Activated CD4-positive, alpha-beta memory T cell treated with anti-CD3 and anti-CD28 coated beads for 36 hours (primary cell): ENCODE measurements at places on chromosomes 4 and X.

DNA sequence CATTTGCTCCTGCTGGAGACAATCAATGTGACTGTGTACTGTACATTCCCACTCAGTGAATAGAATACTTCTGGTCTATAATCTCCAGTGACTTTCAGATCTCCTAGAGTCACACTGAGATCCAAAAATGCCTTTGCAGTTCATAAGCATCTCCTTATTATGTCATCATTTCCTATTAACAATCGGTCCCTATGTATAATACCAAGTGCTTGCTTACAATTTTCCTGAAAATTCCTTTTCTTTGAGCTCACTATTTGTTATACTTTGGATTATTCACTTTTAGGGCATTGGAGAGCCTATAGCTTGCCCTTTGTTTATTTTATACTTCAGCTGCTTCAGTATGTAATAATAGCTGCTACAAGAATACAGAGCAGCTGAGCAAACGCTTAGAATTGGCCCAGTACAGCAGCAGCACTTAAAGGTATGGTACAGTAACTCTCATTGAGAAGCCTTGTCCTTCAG, 313.0 kb downstream of the DCTD start:
- no peak for DNase-seq

GRCh38 chrX:15382813-15383212, 1.4 kb downstream of the VEGFD start:
- no peak for DNase-seq

DNA sequence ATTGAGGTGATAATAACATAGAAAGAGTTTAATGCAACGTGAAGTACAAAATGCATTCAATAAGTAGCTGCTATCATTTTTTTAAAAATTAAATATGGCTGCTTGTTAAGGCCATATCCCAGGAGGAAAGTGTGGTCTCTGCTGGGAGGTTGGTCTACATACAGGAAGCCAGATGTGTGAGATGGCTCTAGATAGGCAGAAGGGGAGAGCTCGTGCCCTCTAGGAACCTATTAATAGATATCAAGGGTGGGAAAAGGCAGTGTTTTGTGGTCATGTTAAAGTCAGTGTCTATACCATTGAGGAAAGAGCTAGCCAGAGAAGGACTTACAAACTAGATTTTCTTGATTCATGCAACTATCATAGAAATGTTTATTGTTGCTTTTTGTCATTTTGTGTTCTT, 140.5 kb downstream of the KLHL8 start:
- no peak for DNase-seq

DNA sequence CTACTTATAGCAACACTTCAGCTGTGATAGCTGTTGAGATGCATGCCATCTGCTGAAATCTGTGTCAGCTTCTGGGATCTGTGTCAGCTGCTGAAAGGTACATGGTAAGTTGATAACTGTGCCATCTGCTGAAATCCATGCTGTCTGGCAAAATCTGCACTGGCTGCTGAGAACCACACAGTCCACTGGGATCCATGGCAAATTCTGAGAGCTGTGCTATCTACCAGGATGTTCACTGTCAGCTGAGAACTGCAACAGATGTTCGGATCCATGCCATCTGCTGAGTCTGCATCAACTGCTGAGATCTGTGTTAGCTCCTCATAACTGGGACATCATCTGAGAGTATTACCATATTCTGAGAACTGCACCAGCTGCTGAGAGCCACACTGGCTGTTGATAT, 430.5 kb upstream of the POU3F4 start:
- DNase-seq: no peak

DNA sequence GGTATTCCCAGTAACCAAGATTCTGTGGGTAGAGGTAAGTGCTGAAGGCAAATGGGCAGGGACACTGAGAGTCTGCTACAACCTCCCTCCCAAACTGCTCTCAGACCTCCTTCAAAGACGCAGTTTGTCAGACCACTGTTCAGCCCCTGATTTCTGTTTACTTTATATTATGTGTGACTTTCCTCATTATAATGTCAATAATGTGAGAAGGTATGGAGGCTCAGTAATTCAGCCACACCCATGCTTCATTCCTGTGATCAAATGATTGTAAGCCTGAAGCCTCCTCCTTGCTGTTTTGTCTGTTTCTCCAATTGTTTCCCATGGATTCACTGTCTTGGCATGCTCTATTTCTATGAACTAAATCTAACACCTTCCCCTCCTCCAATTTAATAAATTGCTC, 75.6 kb downstream of the SYTL5 start:
- no peak for DNase-seq

DNA sequence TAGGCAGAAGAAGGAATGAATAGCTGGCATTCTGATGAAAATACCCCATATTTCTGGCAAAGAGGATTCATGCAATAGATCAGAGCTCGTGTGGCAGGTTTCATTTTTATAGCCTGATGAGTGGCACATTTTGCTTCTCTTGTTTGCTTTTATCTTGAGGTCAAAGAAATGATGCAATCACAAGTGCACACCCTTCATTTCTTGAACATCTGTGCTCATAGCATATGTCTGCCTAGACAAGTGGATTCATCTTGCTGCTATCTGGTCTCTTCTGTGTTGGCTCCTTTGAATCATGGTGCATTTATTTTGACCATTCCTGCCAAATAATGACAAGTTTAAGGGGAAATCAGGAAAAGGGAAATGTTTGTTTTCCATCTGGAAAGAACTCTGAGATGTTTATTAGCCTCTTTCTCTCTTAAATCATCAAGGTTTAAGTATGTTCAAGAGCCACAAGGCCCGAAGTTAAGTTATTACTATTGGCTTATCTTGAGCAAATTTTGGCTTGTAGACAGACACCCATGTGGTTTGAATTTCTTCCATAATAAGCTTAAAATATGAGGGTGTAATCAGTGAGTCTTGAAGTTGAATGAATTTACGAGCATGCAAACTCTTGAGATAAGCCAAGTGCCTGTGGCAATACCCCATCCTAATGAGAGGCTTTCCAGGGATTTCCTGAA, 59.3 kb upstream of the HS3ST1 start:
- no peak for DNase-seq

- DNase-seq: peak; percentile 51
Observed at GRCh38 chrX:54357414-54358377, at the start of gene WNK3. WNK3 (minus strand) TSS chrX:54358046.

DNA sequence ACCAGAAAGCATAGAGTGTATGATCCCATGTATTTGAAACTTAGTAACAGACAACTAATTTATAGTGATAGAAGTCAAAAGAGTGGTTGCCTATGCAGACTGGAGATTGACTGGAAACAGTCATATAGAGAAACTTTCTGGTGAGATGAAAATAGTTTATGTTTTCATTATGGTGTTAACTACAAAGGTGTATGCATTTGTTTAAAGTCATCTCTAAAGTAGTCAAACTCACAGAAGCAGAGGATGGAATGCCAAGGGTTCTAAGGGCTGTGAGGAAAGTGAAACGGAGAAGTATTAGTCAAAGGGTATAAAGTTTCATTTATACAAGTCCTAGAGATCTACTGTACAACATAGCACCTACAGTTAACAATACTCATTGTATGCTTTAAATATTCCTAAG, 45.8 kb downstream of the ENOX2 start:
- no peak for DNase-seq
